ENCODE measurements at places on chromosomes 12 and 14.
A peak's percentile ranks its signal among the peaks of the same experiment; 100 is the strongest.

DNA sequence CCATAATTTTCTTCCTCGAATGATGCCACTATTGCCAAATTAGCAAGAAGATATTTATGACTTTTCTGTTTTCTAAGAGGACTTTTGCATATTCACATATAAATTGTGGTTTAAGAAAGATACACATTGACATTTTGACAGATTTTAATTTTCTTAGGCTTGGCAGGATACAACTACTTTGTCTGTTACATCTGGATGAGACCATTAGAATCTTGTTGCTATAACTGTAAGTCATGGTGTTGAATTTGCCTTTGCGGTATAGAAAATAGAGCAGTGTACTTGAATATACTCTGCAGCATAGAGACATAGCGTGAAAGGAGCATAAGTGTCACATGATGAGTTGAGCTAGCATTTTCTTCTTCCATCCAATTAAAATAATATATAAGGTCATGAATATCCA lies 169.3 kb downstream of the FUT8 start:
- DNase-seq: no peak

- peak; percentile 23 for DNase-seq
Observed at GRCh38 chr12:94603434-94604365, 46.7 kb downstream of the TMCC3 start.

DNA sequence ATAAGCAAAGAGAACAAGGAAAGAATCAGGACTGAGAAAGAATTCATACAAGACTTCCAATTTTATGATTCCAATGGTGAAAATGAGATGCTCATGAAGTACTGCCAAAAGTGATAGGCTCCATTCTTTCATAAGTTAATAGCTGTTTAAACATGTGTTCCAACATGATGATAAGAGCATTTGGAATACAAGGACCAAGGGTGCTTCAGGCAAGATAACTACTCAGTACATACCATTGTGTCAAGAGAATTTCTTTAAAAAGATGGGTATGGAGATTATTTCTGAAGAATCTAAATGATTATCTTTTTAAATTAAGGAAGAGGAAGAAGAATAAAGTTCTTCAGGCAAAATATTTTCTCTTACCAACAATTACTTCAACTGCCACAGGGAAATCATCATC lies 258.1 kb downstream of the MED13L start:
- DNase-seq: no peak

GRCh38 chr12:47735649-47736048 lies 10.4 kb upstream of the ENDOU start:
- DNase-seq: no peak

DNA sequence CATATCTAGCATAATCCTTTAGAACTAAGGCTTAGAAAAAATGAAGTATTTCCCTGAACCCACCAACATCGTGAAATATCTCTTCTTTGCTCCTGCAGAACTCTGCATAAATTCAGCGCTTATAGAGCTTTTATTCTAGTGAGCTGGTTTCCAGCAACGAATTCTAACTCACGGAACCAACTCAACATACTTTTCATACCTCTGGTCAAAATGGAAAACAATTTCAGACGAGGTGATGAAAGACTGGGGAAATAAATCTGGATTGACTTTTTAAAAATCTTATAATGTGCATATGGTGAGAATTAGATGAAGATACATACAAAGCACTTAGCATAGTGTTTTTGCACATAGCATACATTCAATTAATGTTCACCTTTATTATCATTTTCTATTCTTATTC lies 62.6 kb upstream of the BBS10 start:
- DNase-seq: no peak

GRCh38 chr12:113643177-113643974 lies 171.7 kb upstream of the LHX5 start:
- DNase-seq: no peak

GRCh38 chr12:54304187-54304810 lies 3.5 kb upstream of the NFE2 start:
- DNase-seq: no peak

DNA sequence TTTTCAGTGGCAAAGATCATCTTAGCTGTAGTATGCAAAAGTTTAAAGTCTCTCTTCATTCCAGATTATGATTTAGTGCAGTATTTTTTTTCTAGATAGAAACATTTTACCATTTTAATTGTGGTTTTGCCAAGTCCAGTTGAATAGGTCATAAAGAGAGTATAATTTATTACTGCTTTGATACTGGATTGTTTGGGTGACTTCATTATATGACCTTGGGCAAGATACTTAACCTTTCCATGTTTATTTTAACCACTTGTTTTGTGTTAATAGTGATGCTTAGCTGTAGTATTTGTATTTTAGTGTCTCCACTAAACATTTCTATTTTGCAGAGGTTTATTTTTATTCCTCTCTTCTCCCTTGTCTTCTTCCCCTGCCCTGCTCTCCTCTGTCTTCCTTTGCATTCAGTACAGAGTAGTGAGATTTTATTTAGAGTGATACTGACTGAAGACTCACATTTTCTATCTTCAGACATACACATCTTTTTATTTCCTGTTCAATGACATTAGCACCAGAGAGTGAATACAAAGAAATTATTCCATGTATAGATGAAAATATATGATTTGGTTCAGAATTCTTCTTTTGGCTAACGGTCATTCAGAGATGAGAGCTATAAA lies 215.2 kb downstream of the ERC1 start:
- no peak for DNase-seq

DNA sequence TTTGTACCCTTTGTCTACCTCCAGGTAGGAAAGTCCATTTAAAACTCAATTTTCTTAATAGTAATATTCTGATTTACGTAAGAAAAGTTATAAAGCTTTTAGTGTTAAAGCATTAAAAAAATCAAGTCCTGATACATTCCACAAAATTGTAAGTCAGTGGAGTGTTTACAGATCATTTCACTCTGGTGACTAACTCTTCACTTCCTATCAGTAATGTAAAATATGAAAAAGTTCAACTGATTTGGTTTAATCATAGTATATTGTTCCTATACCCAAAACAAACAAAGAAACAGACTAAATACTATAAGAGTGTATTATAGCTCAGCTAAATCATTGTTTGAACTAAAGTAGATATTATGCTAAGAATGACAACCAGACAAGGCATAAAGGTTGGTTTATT lies 85.9 kb downstream of the VEZT start:
- no peak for DNase-seq

DNA sequence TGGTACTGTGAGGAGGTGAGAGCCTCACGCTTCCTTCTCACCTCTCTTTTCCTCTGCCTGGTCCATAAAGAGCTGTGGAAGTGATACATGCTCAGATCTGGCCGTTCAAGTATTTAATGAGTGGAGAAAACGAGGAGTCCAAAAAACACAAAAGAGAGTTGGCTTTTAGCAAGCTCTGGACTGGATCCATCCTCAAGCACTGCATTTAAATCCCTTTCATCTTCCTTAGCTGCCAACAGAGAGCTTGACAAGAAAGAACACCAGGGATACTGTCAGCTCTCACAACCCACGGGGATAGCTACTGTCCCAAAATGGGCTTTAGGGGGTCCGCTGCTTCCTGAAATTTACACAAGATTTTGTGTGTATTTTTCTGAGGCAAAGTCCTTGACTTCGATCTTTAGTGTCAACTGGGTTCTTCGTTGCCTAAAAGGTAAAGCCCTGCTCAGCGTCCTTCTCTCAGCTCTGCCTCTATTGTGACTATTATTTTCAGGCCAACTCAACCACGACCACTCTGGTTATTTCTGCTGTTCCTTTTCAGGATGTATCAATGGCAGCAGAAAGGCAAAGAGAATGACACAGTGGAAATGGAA lies 120.9 kb downstream of the TMTC1 start:
- DNase-seq: no peak

- no peak for DNase-seq
Observed at GRCh38 chr12:68375756-68376695, 43.9 kb upstream of the MDM1 start.

- no peak for DNase-seq
Observed at GRCh38 chr12:89710873-89711750, 2.5 kb upstream of the ATP2B1 start.

DNA sequence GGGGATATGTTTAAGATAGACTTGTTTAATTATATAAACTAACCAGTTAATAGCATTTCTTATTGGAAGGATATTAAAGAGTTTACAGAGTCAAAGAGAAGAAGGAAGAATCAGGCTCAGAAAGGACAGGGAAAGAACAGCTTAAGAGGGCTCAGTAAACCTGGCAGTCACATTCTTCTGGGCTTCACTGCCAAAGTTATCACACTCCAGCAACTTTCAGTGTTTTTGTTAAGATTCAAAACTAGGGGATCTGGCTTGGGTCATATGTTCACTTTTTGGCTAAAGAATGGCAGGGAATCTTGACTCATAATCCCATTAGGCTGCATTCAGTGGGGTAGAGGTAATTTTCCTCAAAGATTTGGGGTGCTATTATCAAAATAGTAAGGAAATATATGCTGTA lies 312.3 kb downstream of the RAD51B start:
- DNase-seq: no peak

DNA sequence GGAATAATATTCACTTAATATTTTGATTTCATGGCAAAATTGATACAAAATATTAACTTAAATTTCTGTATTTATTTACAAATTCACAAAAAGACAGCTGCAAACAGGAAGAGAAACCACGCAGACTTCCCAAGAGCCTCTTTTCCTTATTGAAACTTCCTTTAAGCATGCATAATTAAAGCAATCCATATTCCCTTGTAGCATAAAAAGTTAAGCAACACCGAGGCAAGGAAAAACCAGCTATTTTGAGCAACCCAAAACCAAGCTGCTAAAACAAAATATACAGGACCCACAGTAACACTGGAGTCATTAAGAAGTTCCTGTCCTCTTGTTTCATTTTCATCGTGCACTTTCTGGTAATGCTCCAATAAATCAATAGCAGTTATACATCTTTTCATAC lies 58.0 kb downstream of the EEA1 start:
- DNase-seq: no peak

DNA sequence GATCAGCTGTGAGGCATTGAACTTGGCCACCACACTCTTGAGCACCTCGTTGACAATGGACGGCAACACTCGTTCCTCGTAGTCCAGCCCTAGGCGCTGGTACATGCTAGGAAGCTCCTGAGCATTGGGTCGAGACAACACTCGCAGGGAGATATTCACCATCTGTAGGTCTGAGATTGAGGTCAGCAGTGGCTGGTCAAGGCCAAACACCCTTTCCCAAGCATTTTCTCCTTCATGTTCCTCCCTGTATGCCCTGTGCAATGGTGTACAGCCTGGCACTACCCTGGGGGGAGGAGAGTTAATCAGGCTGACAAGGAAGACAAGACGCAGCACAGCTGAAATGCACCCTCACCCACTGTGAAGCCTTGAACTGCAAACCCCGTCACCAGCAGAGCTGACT lies 2.0 kb downstream of the PHB2 start:
- DNase-seq: no peak

- no peak for DNase-seq
Observed at GRCh38 chr14:56660677-56661389, 81.2 kb downstream of the TMEM260 start.

- peak; percentile 25 for DNase-seq
Observed at GRCh38 chr14:53539489-53540126, 386.5 kb upstream of the DDHD1 start.

GRCh38 chr12:84069699-84070098 lies 842.9 kb downstream of the SLC6A15 start:
- DNase-seq: no peak

- DNase-seq: no peak
Observed at GRCh38 chr14:100633406-100633805, 46.2 kb upstream of the BEGAIN start.

DNA sequence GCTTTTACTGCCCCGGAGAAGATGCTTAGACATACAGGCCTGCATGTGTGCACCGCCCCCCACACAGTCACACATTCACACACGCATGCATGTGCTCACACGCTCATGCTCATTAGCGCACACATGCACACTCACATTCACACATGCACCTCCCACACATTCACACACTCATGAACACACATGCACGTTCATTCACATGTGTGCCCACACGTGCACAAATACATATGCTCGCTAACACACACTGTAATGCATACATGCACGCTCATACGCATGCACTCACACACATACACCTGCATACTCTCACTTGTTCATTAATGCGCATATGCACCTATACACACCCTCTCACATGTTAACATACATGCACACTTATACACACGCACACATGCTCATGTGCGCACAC lies 21.9 kb downstream of the TMEM132C start:
- no peak for DNase-seq

- DNase-seq: no peak
Observed at GRCh38 chr12:1972856-1973317, 31.4 kb downstream of the DCP1B start.

DNA sequence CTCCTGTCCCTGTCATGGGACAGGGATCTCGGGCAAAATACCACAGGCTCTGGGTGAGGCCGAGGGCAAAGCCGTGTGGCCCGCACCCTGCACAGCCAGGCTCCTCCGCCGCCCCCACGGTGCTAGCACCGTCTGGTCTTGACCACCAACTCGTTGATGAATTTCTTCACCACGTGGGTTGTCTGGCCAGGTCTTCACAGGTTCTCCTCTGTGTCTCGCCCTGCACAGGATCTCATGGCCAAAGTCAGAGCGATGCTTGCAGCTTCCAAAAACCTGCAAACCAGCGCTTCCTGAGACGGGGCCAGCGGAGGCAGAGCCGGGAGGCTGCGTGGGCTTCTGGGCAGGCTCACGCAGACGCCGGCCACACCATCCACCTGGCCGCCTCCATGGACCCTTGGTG lies 29.0 kb upstream of the MMP17 start:
- DNase-seq: no peak

DNA sequence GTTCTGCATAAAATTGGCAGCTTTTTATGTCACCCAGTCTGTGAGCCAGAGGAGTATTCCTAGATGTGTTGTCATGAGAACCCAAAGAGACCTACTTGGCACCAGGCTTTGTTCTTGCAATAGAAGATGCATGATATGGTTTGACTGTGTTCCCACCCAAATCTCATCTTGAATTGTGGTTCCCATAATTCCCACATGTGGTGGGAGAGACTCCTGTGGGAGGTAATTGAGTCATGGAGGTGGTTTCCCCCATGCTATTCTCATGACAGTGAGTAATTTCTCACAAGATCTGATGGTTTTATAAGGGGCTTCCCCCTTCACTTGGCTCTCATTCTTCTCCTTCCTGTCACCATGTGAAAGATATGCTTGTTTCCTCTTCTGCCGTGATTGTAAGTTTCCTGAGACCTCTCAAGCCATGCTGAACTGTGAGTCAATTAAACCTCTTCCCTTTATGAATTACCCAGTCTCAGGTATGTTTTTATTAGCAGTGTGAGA lies 572.0 kb upstream of the ATP2B1 start:
- peak; percentile 2 for DNase-seq

DNA sequence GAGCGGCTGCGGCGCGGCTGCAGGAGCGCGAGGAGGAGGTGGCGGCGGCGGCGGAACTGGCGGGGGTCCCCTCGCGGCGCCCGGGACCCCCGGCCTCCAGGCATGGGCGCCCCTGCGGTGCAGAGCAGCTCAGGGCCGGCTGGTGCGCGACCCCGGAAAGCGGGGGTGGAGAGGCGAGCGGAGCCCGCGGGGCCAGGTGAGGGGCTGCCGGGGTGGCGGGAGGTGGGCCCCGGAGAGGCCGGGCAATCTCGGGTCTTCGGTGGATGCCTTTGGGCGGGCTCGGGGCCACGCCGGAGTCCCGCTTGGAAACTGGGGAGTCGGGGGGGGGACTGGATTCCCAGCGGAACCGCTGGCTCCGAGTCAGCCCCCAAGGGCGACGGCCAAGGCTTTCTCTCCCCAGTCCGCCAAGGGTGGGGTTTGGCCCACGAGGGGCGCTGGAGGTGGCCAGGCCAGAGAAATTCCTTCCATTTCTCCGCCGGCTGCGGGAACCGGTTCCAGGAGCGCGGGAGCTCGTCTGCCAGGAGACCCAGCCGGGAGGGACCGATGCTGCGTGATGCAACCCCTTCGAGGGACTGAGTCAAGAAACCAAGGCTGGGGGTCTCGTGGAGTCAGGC lies 13.9 kb upstream of the NR4A1 start:
- no peak for DNase-seq
